ENCODE measurements at places on chromosomes 7 and 10.

GRCh38 chr10:118818621-118819221 is 64.0 kb upstream of the CACUL1 start:
- no peak for DNase-seq

GRCh38 chr7:111192614-111193413 is 101.9 kb downstream of the LRRN3 start:
- DNase-seq = peak; percentile 53

DNA sequence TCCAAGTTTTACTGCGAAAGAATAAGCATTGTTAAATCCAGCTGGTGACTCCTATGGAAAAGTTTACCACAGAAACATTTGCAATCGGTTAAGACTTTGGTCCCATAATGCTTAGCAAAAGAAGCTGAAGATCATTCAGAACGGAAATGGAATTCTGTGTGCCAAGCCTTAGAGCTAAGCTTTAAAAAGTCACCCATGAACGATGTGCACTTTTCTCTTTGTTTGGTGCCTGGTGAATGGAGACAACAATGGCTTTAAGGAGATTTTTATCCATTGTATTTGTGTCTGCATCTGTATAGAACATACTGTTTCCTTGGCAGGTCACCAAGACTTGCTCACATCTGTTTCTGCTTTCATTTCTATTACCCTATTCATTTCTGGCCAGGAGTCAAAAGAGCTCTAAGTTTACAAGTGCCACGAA is 26.3 kb upstream of the COL1A2 start:
- DNase-seq = no peak

GRCh38 chr10:43304687-43305333 is 37.9 kb upstream of the RASGEF1A start:
- no peak for DNase-seq

DNA sequence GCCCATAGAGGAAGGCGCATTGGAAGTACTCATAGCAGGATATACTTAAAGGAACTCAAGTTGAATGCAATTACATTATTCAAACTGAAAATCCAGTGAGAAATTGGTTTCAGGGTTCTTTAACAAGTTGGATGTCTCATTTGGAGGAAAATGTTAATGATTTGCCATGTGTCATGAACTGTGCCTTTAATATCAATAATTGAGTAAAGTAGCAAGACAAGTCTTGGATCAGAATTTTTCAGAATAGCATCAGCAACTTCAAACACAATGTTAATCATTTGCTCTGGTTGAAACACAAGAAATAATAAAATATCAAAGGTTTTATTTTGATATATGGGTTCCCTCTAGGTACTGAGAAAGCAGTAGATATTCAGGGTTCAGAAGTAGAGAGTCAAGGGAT is 24.5 kb upstream of the POU6F2 start:
- no peak for DNase-seq

DNA sequence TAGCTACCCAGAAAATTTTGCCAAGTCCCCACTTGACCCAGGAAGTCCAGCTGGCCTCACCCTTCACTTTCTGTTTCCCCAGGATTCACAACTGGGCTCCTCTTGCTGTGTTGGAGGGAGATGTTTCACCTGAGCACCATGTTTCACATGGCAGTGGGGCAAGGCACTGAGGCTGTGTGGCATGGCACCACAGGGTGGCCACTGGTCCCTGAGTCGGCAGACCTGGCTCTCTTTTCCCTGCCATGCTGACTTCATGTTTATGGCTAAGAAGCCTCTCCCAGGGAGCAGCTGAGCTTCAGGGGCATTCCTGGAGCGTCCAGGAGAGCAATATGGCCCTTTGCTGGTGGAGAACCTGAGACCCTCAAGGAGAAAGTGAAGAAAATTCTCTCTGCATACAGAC is 266.9 kb downstream of the RPS24 start:
- DNase-seq = no peak

DNA sequence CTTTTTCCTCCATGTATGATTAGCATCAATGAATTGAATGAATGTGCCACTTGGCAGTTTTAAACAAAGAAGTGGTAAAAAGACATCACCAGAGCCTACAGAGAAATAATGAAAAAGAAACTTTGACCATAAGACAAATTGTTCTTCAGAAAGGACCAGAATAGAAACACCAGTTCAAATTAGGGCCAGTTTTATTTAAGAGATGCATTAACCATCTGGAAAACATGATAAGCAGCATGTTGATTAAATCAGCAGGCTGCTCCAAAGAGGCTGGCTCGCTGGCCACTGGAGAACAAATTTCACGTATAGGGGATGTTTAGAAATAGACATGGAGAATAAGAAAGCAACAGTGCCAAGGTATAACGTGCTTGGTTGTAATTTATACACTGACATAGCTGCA is 242.3 kb upstream of the AOAH start:
- DNase-seq = no peak

GRCh38 chr7:34759477-34760125 is 101.6 kb downstream of the NPSR1 start:
- no peak for DNase-seq

DNA sequence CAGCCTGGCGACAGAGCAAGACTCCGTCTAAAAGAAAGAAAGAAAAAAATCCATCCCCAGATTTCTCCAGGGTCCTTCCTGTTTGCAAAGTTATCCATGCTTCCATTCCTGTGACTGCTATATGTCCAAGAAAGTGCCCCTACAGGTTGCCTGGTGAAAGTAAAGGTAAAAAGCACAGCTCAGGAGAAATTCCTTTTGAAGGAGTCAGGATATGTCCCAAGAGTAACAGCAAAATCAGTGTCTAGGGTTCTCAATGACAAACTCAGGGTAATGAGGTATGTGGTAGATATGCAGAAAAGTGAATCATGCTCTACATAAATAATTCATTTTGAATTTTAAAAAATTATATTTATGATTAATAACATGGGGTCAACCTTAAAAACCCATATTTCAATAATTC is 91.5 kb downstream of the CTTNBP2 start:
- no peak for DNase-seq

DNA sequence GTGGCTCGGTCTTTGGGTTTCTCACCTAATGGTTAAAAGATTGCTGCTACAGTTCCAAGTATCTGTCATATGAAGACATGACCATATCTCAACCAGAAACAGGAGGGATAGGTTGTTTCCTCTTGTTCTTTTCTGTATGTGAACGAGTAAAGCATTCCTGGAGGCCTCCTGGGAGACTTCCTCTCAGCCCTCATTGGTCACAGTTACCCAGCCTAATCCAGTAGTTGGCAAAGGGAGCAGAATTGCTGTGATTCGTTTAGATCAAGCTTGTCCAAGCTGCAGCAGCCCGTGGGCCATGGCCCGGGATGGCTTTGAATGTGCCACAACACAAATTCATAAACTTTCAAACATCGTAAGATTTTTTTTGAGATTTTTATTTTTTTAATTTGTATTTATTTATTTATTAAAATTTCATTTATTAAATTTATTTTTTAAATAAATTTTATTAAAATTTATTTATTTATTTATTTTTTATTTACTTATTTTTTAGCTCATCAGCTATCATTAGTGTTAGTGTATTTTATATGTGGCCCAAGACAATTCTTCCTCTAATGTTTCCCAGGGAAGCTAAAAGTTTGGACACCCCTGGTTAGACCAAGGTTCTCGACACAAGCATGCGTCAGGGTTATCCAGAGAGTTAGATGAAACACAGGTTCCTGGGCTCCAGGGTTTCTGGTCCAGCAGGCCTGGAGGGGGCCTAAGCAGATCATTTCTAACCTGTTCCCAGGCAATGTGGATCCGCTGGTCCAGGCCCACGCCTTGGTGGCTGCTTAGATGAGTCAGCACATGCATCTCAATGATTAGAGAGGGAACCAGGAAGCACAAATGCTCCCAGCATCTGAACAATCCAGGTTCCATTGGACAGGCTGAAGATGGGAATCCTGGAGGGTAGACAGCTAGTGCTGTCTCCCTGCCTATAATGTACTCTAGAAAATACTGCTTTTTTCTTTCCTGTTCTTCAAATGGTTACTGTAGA is 25.6 kb downstream of the CDC123 start:
- no peak for DNase-seq

DNA sequence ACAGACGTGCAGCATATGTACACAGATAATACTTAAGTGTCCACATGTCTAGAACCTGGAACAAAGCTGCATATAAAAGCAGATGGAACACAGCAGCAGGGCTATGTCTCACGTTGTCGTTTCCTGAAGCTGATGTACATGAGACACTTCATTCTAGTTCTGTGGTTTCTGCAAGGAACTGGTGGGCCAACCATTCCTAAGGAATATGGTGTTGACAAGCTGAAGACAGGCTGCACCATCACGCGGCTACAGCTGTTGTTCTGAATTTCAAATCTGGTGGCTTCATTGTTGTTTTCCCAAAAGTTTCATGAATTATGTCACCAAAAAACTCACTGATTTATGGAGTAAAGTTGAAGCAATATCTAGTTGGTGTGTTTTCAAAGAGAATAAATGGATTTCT is 33.7 kb downstream of the PRKAG2 start:
- DNase-seq = no peak

GRCh38 chr7:35366167-35367155 is 112.6 kb upstream of the TBX20 start:
- DNase-seq = no peak

DNA sequence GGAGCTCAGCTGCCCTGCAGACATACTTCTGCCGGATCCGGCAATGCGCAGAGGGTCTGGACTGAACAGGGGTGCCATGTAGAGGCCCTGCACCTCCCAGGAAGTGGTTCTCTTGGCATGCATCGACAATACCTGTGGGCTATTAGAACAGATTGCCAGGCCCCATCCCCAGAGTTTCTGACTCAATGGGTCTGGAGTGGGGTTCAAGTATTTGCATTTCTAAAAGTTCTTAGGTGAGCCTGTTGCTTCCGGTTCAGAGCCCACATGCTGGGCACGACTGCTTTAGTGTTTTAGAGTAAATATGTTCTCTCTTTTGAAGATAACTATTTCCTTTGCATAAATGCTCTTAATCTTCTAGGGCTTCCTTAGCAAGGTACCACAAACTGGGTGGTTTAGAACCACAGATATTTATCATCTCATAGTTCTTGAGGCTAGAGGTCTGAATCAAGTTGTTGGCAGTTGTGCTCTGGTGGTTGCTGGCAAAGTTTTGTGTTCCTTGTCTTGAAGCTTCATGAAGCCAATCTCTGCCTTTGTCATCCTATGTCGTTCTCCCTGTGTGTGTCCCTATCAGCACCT is 435.5 kb downstream of the TCERG1L start:
- DNase-seq = no peak

DNA sequence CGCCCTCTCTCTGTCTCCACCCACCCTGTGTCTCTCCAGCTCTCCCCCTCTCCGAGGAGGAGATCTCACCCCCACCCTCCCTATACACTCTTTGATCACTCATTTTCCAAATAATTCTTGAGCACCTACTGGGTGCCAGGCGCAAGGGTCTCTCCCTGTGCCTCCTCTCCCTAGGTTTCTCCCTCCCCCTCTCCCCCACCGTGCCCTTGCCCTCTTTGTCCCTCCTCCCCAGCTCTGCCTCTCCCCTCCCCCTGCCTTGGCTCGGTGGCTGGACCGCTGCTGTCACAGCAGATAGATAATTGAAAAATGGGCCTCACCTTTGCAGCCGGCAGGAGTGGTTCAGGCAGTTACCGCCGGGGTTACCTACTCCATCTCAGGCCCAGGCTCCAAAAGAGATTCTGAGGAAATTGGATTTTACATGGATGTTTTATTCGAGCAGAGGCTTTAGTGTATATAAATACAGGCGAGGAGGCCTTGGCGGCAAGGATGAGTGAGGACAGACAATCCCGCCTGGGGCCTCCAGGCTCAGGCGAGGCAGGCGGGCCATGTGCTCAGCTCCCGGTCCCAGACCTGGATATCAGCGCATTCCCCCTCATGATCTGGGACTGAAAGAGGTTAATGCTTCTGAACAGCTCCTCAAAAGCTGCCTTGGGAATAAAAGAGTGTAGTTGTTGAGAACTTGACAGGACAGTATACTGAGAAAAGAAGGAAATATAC is 60.8 kb upstream of the BTRC start:
- no peak for DNase-seq

GRCh38 chr10:80691441-80691840 is 153.7 kb downstream of the SH2D4B start:
- no peak for DNase-seq

DNA sequence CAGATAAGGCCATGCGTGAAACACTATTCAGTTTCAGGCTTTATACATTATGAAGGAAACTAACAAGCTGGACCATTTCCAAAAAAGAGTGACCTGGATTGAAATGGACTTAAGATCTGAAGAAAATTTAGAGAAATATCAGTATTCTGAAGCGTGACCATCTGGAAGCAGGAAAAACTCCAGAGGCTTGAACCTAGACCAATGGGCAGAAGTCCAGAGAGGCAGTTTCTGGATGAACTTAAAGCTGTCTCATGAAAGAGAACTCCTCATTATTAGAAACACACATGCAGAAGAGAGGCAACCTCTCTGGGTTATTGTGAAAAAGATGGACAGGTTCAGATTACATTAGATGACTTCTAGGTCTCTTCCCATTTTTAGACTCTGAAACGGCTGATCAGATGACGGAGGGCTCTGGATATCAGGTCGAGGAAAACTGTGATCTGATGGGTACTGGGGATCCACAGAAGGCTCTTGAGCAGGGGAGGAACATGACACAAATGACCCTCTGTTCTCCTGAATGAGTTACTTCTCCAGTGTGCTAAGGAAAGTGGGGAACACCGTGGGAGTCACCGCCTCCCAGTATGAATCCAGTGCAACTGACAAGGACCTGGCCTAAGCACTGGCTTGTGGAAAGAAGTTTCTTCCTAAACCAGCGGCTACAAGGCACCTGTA is 116.5 kb downstream of the SPDYE5 start:
- DNase-seq = no peak
